ENCODE measurements at places on chromosomes 11 and 22.

- DNase-seq = no peak
Observed at GRCh38 chr22:22721681-22722354, 77.4 kb downstream of the GGTLC2 start.

- DNase-seq = no peak
Observed at GRCh38 chr22:47586038-47586437, 823.6 kb downstream of the TBC1D22A start.

DNA sequence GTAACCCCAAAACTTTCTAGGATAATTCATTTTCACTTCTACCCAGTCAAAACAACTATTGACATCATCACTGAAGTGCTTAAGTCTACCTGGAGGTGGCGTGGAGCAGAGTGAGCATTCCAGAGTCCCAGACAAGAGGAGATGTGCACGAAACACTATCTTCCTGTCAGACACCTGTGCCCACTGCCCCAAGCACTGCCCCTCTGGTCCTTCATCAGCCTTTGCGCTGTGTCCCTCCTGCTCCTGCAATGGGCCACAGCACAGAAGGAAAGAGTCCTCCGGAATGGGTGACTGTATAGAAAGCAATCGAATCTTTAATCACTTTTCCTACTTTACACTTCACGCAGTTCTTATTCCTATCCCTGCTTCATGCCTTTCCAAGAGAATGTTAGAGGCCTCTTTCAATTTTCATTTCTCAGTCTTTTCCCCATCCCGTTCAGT is 512 bp upstream of the GRIA4 start:
- no peak for DNase-seq

- DNase-seq = no peak
Observed at GRCh38 chr11:118785362-118785761, 5.6 kb downstream of the DDX6 start.

- no peak for DNase-seq
Observed at GRCh38 chr22:24066260-24066659, 55.2 kb downstream of the CABIN1 start.

DNA sequence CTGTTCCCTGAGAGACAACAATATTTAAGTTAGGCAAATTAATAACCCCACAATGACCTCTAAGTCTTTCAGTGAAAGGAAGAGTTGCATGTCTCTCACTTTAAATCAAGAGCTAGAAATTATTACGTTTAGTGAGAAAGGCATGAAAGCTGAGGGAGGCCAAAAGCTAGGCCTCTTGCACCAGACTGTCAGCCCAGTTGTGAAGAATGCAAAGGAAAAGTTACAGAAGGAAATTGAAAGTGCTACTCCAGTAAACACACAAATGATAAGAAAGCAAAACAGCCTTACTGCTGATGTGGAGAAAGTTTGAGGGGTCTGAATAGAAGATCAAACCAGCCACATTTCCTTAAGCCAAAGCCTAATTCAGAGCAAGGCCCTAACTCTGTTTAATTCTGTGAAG is 45.0 kb downstream of the BBOX1 start:
- no peak for DNase-seq

- DNase-seq = no peak
Observed at GRCh38 chr11:14350215-14350614, 8.8 kb downstream of the RRAS2 start.

GRCh38 chr22:42155053-42155543 is 24.5 kb upstream of the CYP2D6 start:
- no peak for DNase-seq

DNA sequence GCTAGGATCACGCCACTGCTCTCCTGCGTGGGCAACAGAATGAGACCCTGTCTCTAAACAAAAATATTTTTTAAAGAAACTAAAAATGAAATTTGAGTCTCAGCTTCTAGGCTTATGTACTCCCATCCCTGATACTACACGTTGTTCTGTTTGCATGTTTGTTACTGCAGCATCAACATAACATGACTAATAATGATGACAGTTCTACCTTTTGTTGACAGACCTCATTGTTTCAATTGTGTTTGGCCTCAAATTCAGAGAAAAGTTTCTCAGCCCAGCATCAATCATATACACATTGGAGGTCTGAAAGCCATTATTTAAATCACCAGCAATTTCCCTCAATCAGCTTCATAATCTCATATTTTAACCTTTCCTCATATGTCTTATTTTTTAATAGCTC is 20.8 kb downstream of the LAYN start:
- DNase-seq = no peak

DNA sequence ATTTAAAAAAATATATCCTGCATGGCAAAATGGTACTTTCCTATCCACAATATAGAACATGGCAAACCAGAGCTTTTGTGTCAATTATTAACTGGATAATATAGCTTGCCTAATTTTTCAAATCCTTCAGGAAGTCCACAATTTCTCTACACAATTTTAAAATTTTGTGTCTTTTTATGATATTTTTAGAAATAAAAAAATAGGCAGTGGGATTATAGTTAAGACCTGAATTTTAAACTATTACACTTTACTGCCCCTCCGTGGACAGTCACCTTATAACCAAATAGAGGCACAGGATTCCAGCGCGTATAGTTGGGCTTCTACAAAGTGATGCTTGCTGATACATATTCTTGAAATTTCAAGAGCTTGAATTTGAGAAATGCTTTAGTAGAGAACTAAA is 2.1 kb upstream of the DMC1 start:
- DNase-seq = no peak

- no peak for DNase-seq
Observed at GRCh38 chr11:96065379-96065778, 141.5 kb upstream of the MTMR2 start.

DNA sequence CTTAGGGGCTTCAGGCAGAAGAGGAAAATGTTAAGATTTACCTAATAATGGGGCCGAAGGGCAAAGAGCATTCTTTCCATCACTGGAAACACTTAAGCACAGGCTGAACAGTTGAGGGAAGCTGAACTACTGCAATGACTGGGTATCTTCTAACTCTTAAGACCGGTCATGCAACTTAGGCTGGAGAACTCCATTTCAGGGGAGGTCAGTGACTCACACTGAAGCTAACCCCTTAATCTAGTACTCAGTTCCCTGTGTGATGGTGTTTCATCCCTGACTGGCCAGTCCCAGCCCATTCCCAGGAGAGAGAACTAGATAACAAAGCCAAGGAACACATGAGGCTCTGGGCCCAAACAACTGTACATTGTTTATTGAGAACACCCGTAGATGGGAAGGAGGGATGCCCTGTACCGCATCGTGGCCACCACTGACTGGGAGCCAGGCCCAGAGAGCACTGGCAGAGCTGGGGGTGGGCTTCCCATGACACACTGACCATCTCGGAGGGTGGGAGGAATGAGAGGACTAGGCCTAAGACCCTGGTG is 10.5 kb downstream of the RPL27A start:
- DNase-seq = no peak

DNA sequence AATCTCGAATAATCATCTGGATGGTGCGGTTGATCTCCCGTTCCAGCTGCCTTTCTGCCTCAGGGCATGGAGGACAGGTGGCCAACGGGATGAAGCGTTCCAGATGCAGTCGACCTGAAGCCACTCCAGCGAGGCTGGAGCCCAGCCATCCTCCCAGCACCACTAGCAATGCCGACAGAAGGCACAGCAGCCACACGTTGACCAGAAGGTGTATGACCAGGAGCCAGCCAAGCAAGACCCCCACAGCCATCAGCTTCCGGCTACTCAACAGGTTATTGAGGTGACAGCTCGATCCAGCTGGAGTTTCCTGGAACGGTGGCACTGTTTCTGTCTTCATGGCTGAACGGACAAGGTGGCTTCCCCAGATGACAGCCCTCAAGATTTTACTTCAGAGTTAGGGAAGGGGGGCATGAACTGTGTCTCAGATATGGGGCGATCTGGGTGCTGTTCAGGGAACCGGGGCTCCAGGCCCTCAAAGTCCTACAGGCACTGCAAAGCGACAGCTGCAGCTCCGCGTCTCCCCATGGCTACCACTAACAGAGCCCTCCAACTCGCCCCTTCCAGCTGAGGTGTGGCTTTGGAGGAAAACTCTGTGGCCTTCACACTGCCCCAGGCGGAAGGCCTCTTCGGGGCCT is 559 bp downstream of the SNX19 start:
- no peak for DNase-seq

GRCh38 chr11:71190551-71190950 is 61.8 kb downstream of the SHANK2 start:
- no peak for DNase-seq
